ENCODE measurements at places on chromosomes 3 and 15.

- no peak for DNase-seq
These were observed 11.7 kb upstream of the RARRES1 start for GRCh38 chr3:158743664-158744566.

GRCh38 chr15:64892847-64893403, 18.8 kb upstream of the ANKDD1A start:
- DNase-seq, result no peak

GRCh38 chr15:22942306-22942855, 37.8 kb downstream of the CYFIP1 start:
- DNase-seq, result no peak

DNA sequence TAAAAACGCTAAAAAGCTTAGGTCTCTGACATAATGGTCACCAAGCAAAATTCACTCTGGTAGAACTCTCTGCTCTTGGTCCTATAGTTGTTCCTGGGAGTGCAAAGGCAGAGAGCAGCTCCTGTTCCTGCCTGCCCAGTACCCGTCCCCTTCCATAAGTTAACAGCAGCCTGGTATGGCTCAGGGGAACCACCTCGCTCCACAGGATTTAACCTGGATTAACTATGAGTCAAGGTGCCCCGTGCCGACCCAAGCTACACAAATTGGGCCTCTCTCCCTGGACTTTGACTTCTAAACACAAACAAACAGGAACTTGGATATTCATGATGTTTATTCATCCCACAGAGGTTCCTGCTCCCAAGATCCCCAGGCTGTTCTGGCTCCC, 32.1 kb downstream of the SCAP start:
- DNase-seq, result no peak

GRCh38 chr3:19539518-19540392, 391.4 kb downstream of the KCNH8 start:
- DNase-seq, result no peak
